ENCODE measurements at places on chromosomes 6 and 20.

DNA sequence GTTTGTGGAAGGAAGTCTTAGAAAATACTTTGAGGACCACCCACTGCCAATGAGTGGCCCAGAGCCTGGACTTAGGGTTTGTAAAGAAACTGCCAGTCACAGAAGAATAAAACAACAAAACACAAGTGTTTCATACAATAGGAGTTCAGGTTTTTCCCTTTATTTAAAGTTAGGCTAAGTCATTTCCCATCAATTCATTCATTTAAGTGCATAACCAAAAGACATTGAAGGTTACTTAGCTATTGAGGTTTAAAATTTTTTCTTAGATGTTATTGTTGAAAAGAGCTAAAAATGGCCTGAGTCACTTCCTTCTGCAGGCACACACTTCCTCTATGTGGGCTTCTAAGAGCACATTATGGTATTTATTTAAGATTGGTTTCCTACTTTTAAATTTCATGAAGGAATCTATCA, 54.2 kb downstream of the ARMC2 start:
- DNase-seq, result no peak

- no peak for DNase-seq
Observed at GRCh38 chr6:98927534-98927933, 20.2 kb downstream of the FBXL4 start.

DNA sequence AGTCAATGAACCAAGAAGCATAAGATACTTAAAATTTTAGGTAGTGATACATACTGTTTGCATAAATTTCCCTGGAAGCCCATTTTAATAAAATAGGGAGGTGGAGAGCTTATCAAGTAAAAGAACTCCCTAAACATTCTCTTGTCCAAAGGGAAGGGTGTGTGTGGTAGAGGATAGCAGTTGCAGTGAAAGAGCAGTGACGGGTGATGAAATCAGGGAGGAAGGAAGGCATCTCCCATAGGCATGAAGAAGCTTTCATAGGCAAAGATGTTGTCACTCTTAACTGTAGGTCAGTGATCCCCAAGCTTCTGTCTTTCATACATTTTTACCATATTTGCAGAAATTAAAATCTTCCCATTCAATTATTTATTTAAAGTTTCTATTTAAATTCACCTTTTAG, 60.0 kb upstream of the ZNF831 start:
- DNase-seq, result no peak

DNA sequence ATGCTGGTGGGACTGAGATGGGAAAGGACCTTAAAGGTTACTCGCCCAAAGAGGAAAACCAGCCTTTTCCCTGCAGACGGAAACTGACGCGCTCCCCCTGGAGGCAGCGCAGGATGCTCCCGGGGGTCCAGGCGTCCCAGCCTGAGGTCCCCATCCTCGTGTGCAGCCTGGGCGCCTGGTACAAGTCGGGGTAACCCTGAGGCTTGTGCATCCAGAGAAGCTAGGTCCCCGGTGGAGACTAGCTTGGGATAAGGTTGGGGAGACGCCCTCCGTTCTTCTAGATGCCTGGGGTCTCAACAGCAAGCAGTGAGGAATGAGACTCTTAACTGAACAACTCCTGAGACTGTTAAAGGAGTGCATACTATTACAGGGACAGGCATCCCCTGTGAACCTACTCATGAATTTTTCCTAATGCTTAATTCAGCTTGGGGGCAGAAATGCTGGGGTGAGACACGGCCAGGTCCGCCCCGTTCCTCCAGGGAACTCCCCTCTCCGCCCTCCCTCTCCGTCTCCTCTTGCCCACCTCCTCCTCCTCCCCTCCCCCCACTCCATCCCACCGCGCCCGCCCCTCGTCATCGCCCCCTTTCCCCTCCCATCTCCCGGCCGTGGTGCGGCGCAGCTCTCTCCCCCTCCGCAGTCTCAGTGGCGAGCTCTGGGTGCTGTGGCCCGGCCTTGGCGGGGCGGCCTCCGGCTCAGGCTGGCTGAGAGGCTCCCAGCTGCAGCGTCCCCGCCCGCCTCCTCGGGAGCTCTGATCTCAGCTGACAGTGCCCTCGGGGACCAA, at the start of gene PRSS35:
PRSS35 (plus strand) TSS at position 634 of the 781 bp plus-strand sequence. CDS start 10,908 bp downstream, outside the sequence.
- peak; percentile 7 for DNase-seq

GRCh38 chr20:32780749-32781655, 18.8 kb downstream of the DNMT3B start:
- DNase-seq, result no peak

GRCh38 chr6:112437058-112437457, 89.9 kb downstream of the RFPL4B start:
- no peak for DNase-seq

GRCh38 chr6:169589293-169589692, 112.5 kb downstream of the WDR27 start:
- peak; percentile 19 for DNase-seq

GRCh38 chr6:13260831-13261230, 67.5 kb downstream of the TBC1D7 start:
- peak; percentile 36 for DNase-seq

DNA sequence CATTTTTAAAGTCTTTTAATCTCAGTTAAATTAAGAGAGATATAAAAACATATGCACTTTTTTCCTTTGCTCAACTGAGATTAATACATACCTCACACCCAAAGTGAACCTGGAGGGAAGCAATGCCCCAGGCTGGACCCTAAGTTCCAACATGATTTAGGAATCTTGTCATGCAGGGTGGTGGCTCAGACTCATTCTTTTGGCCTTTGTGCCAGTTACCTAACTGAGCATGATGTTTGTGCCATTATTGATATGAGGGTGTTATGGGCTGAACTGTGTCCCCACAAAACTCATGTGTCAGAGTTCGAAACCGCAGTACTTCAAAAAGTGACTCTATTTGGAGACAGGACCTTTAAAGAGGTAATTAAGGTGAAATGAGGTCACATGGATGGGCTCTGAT, 188.0 kb downstream of the ARHGAP18 start:
- DNase-seq, result no peak

- DNase-seq, result no peak
Observed at GRCh38 chr6:139251045-139251690, 40.6 kb downstream of the TXLNB start.

DNA sequence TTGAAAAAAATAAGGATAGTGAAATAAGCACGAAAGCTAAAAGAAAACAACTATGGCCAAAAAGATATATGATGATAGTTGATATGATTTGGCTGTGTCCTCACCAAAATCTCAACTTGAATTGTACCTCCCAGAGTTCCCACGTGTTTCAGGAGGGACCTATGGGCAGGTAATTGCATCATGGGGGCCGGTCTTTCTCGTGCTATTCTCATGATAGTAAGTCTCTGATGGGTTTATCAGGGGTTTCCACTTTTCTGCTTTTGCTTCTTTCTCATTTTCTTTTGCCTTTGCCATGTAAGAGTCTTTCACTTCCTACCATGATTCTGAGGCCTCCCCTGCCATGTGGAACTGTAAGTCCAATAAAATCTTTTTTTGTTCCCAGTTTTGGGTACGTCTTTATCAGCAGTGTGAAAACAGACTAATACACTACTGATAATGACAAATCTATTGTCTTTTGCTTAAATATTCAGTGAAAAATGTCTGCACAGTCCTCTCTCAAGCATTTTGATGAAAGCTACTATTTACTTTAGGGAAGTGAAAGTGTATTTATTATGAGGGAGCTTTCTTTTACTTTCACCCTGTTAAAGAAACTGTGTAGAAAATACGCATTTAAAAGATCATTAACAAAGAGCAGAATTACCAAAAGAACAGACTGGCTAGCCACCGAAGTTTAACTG, 389.1 kb downstream of the HTR1B start:
- no peak for DNase-seq

DNA sequence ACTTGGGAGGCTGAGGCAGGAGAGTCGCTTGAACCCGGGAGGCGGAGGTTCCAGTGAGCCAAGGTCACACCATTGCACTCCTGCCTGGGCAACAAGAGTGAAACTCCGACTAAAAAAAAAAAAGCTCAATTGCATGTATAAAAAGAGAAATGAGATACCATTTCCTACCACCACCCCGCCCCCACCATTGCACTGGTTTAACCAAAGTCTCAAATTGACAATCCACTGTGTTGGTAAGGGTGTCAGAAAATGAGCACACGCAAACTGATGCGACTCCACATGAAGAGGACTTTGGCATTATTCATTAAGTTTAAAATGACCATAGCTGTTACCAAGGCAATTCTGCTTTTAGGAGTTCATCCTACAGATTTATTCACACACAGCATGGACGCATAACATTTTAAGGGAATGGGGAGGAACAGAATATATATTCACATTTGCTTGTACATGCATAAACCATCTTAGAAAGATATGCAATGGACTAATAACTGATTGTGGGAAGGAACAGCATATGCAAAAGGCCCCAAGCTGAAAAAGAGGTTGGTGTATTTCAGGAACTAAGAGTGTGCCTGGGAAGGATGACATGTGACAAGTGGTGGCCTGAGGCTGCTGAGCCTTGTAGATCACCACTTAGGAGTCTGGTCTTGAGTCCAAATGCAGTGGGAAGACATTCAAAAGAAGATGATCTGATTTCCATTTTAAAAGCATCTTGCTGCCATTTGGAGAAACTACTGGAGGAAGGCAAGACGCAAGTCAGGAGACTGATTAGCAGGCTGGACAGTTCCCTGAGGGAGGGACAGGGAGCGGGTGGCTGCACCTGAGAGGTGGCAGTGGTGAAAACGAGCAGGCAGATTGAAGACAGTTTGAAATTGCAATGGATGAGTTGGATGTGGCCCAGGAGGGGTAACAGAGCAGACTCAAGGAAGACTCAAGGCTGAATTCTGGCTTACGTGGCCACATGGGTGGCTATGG, 37.2 kb upstream of the PTPN1 start:
- no peak for DNase-seq

DNA sequence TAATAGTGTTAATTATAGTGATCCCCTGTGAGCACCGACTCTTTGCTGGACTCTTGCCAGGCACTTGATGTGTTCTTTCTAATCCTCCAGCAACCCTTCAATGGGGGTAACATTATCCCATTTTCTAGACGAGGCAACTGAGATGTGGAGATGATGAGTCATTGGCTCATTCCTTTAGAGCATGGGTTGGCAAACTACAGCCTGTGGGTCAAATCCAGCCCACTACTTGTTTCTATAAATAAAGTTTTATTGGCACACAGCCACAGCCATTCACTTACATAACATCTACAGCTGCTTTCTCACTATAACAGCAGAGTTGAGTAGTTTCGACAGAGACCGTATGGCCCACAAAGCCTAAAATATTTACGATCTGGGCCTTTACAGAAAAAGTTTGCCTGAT, 249.5 kb upstream of the KCNG1 start:
- DNase-seq, result no peak

DNA sequence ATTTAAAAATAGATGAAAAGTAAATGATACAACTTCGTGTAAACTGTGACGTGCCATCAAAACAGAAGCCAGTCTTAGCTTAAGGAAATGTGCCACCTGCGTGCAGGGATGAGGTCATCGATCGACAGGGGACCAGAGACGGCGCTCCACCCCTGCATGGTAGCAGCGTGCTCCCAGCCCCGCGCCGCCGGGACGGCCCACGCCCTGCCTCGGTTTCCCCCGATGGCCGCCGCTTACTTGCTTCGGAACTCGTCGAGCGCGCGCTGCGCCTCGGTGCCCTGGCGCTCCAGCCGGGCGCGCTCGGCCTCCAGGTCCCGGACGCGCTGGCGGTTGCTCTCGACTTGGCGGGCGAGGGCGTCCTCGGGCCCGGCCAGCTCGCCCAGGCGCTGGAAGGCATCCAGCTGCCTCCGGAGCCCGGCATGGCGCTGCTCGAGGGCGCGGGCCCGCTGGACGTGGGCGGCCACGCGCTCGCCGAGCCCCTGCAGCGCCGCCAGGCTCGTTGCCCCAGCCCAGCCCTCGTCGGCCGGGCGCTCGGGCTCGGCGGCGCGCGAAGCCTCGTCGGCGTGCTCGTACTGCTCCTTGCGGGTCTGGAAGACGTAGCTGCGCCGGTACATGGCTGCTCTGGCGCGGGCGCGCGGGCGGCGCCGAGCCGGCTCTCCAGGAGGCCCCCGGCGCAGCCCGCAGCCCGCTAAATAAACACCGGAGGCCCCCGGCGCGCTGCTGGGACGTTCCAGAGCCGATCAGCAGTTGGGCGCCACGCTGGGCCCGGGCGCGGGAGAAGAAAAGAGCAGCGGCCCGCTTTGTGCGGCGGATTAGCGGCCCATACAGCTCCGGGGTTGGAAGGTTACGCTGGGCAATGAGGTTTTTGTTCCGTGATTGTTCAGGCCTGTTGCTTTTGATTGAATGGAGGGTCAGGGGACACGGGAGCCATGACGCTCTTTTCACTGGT, at the start of gene BFSP1:
BFSP1 (minus strand) TSS at position 664 of the 949 bp plus-strand sequence; CDS start at position 614, 50 bp downstream.
- DNase-seq, result peak; percentile 46

All from CD4-positive, alpha-beta T cell treated with Interleukin-1 beta for 1 hour (primary cell).